ENCODE measurements at places on chromosomes 3 and 15.
A peak's percentile ranks its signal among the peaks of the same experiment; 100 is the strongest.

GRCh38 chr3:152399374-152399773 lies 130.6 kb downstream of the MBNL1 start:
- DNase-seq: no peak

DNA sequence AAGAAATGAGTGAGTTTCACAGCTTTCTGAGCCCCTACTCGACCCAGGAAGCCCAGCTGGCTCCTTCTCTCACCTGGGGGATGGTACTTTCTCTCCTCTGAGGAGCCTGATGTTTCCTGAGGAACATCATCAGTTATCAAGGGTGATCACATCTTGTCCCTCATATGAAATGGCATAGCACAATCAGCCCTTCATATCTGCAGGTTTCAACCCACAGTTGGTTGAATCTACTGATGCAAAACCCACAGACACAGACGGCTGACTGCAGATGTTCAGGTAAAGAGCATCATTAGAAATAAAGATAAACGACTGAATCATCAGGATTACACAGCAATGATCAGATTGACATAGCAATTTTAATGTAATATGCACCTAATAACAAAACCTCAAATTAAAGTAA lies 93.6 kb upstream of the OSTN start:
- no peak for DNase-seq

DNA sequence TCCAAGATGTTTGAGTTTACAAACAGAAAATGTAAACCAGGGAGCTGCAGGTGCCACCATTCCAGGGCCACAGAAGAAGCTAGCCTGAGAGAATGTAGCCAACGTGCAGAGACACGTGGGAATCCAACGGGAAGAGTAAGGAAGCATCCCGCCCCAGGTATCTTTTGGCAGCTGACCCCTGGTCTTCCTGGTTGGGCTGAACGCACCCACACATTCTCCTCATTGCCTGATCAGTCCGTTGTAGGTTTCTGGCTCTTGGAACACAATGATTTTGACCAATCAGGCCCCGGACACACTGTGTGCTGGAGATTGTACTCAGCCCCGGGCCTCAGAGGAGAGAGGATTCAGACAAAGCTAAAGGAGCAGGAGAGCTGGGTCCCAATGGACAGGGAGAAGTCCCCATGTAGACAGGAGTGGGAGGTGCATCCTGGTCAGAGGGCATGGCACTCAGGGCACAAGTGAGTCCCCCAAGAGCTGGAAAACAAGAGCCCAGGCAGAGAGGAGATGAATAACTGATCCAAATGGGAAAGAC lies 102.3 kb downstream of the TPRA1 start:
- DNase-seq: no peak

DNA sequence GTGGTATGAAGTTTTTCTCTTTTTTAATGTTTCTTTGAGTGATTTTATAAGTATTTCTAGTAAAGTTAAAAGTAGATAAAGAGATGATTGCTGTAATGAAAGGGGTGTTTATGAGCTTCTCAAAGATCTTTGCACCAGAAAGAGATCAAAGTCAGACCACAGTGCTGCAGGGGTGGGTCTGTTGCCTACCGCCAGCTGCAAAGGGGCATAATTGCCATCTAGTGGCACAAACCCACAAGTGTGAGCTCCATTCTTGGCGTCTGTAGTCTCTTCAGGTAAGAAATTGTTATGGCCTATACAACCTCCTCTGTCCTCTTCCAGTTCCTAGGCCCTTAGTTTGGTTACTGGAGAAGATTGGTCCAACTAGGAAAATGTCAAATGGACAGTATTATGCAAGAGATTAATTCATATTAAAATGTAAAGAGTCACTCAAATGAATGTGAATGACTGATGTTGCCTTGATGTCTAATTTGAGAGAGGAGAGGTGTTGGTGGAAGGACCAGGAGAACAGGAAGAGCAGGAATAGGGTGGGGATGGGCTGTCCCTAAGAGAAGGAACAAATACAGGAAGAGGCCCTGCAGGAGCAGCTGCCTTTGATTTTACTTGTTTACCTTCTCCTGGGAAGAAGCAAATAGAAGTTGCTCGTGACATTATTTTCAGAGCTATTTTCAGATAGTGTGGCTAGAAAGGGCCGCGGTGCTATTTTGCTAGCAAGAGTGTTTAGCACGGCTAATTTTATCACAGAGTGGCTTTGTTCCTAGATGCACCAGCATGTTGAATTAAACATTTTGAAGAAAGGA lies 53.0 kb upstream of the GSK3B start:
- peak; percentile 26 for DNase-seq

DNA sequence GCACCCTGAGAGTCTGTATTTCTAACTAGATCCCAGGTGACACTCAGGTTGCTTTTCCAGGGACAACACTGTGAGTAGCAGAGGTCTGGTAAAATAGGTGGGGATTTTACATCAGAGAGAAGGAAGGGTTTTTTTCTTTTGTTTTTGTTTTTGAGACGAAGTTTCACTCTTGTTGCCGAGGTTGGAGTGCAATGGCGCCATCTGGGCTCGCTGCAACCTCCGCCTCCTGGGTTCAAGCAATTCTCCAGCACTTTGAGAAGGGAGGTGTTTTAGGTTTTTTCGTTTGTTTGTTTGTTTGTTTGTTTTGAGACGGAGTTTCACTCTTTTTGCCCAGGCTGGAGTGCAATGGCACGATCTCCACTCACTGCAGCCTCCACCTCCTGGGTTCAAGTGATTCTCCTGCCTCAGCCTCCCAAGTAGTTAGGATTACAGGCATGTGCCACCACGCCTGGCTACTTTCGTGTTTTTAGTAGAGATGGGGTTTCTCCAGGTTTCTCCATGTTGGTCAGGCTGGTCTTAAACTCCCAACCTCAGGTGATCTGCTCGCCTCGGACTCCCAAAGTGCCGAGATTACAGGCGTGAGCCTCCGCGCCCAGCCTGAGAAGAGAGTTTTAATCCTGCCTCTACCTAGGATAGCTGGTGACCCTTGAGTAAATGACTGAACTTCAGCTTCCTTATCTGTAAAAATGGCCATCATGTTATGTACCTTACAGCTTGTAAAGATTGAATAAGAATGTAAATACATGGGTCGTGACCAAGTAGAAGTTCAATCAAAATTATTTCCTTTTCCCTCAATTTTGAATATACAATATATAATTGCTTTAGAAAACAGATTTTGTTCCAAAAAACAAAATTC lies 95.9 kb upstream of the FNDC3B start:
- no peak for DNase-seq

DNA sequence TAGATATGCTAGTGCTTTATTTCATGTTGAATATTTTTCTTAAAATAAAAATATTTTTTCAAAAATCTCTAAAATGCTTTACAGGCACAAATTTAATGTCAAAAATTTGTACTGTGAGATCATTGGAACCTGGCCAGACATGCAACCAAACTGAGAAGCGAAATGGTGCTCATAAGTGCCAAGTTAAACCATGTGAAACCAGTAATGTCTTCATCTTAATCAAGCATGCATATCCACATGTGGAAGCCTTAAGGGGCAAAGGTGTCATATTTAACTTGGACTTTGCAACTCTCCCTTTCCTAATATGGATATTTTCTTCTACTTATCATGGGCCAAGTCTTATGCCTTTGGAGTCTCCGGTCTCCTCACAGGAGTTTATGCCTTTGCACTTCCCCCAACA lies 208.9 kb upstream of the COL8A1 start:
- DNase-seq: no peak

GRCh38 chr15:38002883-38003477 lies 68.5 kb downstream of the TMCO5A start:
- peak; percentile 31 for DNase-seq

DNA sequence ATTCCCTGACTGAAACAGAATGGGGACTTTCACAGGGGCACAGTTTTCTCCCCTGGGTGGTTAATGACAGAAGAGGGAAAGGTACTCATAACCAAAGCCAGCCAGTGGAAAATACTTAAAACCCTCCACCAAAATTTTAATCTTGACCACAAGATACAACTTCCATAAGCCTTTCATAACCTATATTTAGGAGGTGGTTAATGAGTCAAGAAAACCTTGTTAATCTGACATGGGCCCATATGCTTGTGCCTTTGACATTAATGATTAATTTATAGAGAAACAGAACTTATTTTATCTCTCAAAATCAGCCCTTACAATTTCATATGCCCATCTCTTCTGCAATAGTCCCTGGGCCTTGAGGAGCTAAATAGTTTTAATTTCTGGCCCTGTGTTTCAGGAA lies 31.2 kb downstream of the IQCF6 start:
- DNase-seq: no peak

DNA sequence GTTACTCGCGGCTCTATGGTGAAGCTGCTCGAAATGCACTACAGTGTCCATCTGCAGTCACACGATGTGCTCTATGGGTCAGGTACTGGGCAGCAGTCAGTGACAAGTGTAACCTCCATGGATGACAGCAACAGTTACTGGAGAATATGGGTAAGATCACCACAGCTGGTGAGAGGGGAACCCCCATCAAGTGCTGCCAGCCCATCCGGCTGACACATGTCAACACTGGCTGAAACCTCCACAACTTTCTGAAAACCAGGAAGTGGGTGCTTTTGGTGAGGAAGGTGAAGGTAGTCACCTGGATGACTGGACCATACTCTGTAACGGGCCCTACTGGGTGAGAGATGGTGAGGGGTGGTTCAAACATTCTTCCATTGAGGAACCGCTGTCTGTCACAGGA lies 87.4 kb upstream of the C15orf39 start:
- DNase-seq: no peak

DNA sequence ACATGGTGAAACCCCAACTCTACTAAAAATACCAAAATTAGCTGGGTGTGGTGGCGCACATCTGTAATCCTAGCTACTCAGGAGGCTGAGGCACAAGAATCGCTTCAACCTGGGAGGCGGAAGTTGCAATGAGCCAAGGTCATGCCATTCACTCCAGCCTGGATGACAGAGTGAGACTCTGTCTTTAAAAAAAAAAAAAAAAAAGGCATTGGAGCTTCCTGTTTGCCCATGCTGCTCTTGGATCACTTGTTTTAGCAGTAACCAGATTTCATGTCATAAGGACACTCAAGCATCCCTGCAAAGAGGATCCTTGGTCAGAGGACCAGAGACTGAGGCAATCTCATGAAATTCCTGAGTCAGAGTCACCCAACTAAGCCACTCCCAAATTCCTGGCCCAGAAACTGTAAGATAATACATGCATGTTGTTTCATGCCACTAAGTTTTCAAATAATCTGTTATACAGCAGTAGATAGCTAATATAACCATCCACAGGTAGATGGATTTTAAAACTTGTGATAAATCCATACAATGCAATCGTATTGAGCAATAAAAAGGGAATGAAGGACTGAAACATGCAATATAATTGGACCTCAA lies 82.0 kb upstream of the XXYLT1 start:
- no peak for DNase-seq

- DNase-seq: no peak
These were observed 37.3 kb downstream of the USF3 start for GRCh38 chr3:113659101-113659541.

GRCh38 chr3:115862849-115863248 lies 239.5 kb downstream of the GAP43 start:
- DNase-seq: no peak

GRCh38 chr3:18585004-18585968 lies 160.1 kb upstream of the SATB1 start:
- DNase-seq: no peak

- DNase-seq: no peak
These were observed 799.8 kb downstream of the DIPK2A start for GRCh38 chr3:144771381-144771870.

GRCh38 chr3:179082416-179082815 lies 10.8 kb upstream of the ZMAT3 start:
- DNase-seq: no peak

GRCh38 chr15:63178034-63178433 lies 11.4 kb upstream of the RAB8B start:
- DNase-seq: no peak

DNA sequence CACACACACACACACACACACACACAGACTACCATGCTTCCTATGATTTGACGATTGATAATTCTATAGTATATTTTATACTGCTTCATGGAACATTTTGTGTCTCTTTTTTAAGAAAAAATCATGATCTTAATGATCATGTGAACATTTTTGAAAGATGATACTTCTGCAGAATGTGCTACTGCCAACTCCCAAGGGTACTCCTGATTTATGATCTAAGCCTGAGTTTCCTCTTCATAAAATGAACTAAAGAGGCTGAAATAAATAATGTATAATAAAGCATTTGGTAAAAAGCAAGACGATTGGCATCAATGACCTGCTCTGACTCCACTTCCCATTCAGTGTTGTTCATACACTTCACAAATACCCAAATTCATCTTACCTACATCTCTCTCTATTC lies 333.8 kb upstream of the RBMS3 start:
- no peak for DNase-seq

GRCh38 chr15:99211926-99212325 lies 37.5 kb downstream of the TTC23 start:
- no peak for DNase-seq

- no peak for DNase-seq
These were observed 907 bp upstream of the HERC1 start for GRCh38 chr15:63834500-63835210.

DNA sequence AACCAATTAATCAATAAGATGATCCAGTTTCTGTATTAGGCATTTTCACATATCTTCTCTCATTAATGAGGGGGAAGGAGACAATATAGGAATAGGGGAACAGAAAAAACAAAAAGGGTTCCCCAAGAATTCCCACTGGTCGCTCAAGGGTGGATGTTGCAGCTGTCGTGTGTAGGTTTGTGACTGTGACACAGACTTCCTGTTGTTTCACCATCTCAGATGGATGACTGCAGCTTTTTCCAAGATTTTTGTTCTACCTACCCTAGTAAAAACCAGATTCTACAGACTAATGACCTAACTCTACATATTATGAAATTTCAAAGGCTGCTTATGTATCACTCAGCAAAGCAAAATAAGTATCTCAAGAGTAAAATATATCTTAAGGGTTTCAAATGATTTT lies 73.7 kb upstream of the MB21D2 start:
- DNase-seq: no peak

DNA sequence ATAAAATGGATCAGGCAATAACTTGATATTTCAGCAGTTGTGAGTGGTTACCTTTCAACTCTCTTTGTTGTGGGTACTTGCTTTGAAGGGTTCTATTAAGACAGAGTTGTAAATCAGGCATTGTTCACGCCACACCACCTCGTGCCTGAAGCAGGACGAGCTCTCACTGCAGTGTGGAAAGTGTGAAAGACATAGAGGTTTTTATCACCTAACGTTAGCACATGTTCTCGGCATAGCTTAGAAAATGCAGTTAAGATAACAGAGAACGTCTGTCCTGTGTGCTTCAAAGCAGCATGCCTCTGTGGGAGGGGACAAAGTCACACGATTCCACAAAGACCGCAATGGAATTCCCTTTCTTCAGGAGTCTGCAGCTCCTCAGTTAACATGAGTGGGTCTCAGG lies 7.8 kb downstream of the ADAMTS17 start:
- no peak for DNase-seq

- DNase-seq: peak; percentile 52
These were observed 916 bp downstream of the IL17RD start for GRCh38 chr3:57164217-57164656.

DNA sequence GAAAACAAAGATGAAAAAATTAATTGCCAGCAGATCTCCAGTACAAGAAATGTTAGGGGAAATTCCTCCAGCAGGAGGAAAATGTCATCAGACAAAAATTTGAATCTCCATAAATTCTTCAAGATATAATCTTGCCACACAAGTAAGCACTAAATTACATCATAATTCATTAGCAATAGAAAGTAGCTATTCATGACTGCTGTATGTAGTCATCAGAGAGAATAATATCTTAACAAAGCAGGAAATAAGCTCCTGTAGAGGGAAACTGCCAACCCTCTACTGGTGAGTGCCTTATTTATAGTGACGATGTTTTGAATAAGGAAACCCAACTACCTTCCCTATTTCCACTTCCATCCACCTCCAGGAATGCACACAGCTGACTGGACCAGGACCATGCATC lies 15.8 kb upstream of the SLC27A2 start:
- DNase-seq: no peak

GRCh38 chr3:168939651-168940238 lies 723.8 kb downstream of the MECOM start:
- DNase-seq: no peak
